ENCODE measurements at places on chromosomes 1 and 21. TPM values are rescaled to one million over a fixed set of nuclear protein-coding genes. Genes with fewer than 3 reads are reported as not detected.
A peak's percentile ranks its signal among the peaks of the same experiment; 100 is the strongest.

The IFI44L gene
- total RNA-seq: 4.8 TPM

The C2CD2 gene
- 11.9 TPM for total RNA-seq

The TGFBR3 gene
- total RNA-seq: 0.19 TPM

The ZNF678 gene
- total RNA-seq: 16.0 TPM

The AMY1C gene
- not detected for total RNA-seq

The COL8A2 gene
- 0.17 TPM for total RNA-seq

The PRR9 gene
- not detected for total RNA-seq

The ZNF496 gene
- 22.6 TPM for total RNA-seq

- no peak overlapping the region for H3K27ac ChIP-seq
- no peaks in the 10 kb centered on the region for H3K27me3 ChIP-seq
- no peak for DNase-seq
- no peaks in the 10 kb centered on the region for H3K36me3 ChIP-seq
Measured at GRCh38 chr1:59732214-59732955, 82.4 kb upstream of the HOOK1 start.

DNA sequence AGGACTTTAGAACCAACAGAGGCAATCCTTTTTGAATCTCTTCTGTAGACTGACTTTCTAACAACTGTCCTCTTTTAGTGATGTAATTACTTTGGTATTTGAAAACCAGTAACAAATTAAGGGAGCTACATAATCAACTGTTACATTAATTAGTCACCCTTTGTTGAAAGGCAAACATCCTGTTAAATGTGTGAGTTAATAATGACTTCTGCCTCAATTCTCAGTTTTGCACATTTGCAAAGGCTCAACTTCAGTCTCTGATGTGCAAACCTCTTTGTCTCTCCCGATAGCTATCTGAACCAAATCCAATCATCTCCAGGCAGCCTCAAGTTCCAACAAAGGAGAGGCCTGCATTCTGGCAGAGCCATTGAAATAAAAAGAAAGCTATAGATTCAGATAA is 135.4 kb upstream of the C8B start:
- H3K27ac ChIP-seq: no peak overlapping the region
- no peaks in the 10 kb centered on the region for H3K36me3 ChIP-seq
- no peak for DNase-seq
- no peak overlapping the region for H3K4me3 ChIP-seq
- no peaks in the 10 kb centered on the region for H3K27me3 ChIP-seq
- H3K4me1 ChIP-seq: no peaks in the 10 kb centered on the region

DNA sequence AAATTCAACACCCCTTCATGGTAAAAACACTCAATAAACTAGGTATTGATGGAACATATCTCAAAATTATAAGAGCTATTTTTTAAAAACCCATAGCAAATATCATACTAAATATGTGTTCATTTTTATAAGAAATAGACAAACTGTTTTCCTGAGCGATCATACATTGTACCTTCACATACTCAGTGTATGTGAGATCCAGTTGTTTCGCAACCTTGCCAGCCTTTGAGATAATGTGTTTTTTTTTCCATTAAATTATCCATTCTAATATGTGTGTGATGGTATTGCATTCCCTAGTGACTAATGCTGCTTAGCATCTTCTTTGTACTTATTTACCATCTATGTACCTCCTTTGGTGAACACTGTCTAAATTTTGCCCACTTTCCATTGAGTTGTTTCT is 47.1 kb downstream of the CFH start:
- no peak for DNase-seq
- no peak overlapping the region for H3K4me3 ChIP-seq
- no peaks in the 10 kb centered on the region for H3K27me3 ChIP-seq
- H3K4me1 ChIP-seq: no peaks in the 10 kb centered on the region
- no peak overlapping the region for H3K27ac ChIP-seq

GRCh38 chr1:180183426-180183825 is 28.8 kb downstream of the QSOX1 start:
- no peak for DNase-seq
- no peaks in the 10 kb centered on the region for H3K4me1 ChIP-seq
- no peak overlapping the region for H3K4me3 ChIP-seq
- no peaks in the 10 kb centered on the region for H3K27me3 ChIP-seq

- no peak overlapping the region for H3K27ac ChIP-seq
- no peaks in the 10 kb centered on the region for H3K27me3 ChIP-seq
- no peak for DNase-seq
- no peaks in the 10 kb centered on the region for H3K4me1 ChIP-seq
- H3K36me3 ChIP-seq: no peaks in the 10 kb centered on the region
Measured at GRCh38 chr1:112798292-112798691, 83.2 kb upstream of the PPM1J start.

DNA sequence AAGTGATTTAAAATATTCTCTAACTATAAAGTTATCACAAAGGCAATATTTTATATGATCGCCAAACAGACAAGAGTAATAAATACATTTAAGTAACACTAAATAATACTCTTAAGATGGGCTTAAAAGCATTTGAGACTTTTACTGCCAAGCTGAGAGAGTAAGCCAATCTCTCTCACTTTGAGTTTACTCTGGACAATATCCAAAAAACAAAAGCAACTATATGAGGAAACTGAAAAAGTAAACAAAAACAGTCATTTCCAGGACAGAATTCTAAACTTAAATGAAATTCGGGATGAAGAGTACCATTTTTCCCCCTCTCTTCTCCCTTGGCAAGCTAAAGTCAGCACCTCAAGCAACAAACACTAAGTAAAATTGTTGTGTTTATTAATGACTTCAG is 173.2 kb downstream of the COP1 start:
- H3K27me3 ChIP-seq: no peaks in the 10 kb centered on the region
- no peaks in the 10 kb centered on the region for H3K4me1 ChIP-seq
- no peak overlapping the region for H3K27ac ChIP-seq
- DNase-seq: no peak
- no peak overlapping the region for H3K4me3 ChIP-seq
- peaks cover 3% of the 10 kb centered on the region for H3K36me3 ChIP-seq

DNA sequence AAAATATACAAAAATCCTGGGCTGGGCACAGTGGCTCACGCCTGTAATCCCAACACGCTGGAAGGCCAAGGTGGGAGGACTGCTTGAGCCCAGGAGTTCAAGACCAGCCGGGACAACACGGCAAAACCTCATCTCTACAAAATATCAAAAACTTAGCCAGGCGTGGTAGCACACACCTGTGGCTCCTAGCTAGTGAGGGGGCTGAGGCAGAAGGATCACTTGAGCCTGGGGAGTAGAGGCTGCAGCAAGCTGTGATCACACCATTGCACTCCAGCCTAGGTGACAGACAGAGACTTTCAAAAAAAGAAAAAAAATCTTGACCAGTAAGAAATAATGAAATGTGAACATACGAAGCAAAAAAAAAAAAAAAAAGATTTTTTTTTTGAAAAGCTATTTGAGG is 52.1 kb downstream of the ARID4B start:
- H3K27me3 ChIP-seq: no peaks in the 10 kb centered on the region
- H3K4me1 ChIP-seq: peaks cover 38% of the 10 kb centered on the region
- DNase-seq: peak; percentile 22
- no peak overlapping the region for H3K4me3 ChIP-seq

DNA sequence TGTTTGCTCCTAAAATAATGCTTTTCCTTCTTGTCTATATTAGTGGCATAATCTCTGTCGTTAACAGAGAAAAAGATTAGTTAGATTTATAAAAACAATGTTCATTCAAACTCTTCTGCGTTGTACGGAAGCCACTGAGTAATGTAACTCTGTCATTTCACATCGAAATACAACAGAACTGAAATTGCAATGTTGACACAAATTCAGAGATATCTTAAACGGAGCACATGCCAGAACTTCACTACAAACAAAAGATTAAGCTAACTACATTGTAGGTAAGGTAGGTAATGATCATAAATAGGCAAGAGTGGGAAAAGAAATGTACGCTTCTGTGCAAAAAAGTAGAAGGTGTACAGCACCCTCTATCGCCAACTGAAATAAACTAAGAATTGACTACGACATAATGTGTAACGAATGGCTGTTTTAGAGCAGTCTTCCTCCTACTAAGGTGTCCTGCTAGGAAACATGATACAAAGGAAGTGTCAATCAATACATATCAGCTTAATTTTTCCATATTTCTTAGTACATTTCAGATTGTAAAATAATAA is 56.6 kb downstream of the PCNX2 start:
- no peaks in the 10 kb centered on the region for H3K36me3 ChIP-seq
- no peaks in the 10 kb centered on the region for H3K27me3 ChIP-seq
- no peak for DNase-seq
- no peak overlapping the region for H3K27ac ChIP-seq

- no peak overlapping the region for H3K27ac ChIP-seq
- peaks cover 16% of the 10 kb centered on the region for H3K4me1 ChIP-seq
- DNase-seq: no peak
- no peaks in the 10 kb centered on the region for H3K36me3 ChIP-seq
Measured at GRCh38 chr1:151508833-151509232, 2.4 kb upstream of the CGN start.

DNA sequence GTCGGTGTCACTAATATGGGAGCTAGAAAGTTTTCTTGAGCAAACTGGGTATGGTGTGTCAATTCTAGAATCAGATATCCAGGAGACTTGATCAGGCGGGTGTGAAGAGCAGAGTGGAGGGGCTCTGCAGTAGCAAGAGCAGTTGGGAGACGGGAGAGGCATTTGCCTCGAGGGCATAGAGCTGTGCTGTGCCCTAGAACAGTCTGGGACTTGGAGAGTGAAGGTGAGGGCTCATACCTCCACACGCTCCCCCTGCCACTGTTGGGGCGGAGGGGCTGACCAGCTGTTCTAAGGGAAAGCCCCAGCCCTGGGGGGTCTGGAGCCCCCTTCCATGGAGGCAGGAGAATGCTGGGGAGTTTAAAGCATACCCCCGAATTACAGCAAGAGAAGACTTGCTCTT is 33.8 kb downstream of the SIM2 start:
- H3K4me1 ChIP-seq: no peaks in the 10 kb centered on the region
- no peak overlapping the region for H3K4me3 ChIP-seq
- H3K36me3 ChIP-seq: no peaks in the 10 kb centered on the region
- H3K27ac ChIP-seq: no peak overlapping the region
- DNase-seq: no peak

DNA sequence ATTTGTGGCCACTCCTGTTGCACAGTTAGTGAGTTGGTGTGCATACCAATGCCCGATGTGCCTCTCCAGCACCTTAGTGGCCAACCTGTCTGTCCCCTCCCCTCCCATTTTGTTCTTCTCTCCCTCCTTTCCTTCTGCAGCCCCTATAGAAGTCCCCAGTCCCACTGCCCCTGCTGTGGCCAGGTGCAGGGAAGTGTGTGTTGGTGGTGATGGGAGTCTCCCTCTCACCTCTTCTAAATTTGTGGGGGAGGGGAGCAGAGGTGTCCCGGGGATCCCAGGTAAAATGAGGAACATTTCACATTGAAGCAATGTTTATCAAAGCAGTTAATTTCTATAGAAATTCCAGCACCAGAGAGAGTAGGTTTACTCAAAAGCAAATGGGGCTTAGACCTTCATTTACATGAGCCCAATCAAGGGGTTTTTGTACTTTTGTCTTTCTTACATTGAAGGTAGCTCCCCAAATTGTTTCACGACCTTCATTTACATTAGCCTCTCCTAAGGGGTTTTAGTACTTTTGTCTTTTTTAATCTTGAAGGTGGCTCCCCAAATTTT is 3.0 kb upstream of the C1orf21 start:
- peaks cover 30% of the 10 kb centered on the region for H3K27me3 ChIP-seq
- no peaks in the 10 kb centered on the region for H3K36me3 ChIP-seq
- DNase-seq: no peak
- H3K4me1 ChIP-seq: peaks cover 20% of the 10 kb centered on the region
- no peak overlapping the region for H3K27ac ChIP-seq
- H3K4me3 ChIP-seq: no peak overlapping the region

DNA sequence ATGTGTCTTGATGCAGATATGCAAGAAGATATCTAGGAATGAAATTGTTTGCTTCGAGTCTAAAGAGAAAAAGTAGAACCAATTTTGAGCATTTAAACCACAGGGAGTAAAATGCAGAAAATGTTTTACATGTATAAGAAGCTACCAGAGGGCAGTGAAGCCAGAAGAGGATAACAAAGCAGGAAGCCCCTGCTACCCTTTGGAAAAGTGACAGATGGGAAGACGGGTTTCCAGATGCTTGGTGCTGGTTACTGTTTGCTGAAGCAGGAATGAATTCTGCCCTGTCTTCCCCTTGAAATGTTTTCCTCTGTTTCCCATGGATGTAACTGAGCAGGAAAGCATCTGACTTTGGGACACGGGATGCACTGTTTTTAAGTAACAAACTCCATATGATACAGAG is 822.2 kb downstream of the MRPL39 start:
- no peaks in the 10 kb centered on the region for H3K36me3 ChIP-seq
- no peak overlapping the region for H3K27ac ChIP-seq
- DNase-seq: no peak

DNA sequence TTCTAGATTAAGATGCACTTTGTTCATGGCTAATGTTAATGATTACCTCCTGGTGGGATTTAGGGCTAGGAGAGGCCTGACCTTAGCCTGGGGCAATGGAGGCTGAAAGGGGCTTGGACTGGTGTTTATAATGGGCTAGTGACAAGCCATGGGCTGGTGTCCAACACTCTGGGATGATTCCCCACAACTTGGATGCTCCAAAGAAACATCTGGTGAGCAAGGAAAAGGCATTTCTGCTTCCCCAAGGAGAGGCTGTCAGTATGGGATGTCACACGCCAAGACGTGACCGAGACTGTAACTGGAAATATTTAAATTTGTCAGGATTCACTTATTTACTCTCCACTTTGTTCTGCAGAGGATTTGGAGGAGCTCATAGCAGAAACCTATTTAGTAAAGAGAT is 45.2 kb downstream of the PTPRU start:
- DNase-seq: no peak
- no peaks in the 10 kb centered on the region for H3K36me3 ChIP-seq
- H3K4me3 ChIP-seq: no peak overlapping the region

- no peaks in the 10 kb centered on the region for H3K27me3 ChIP-seq
- H3K4me1 ChIP-seq: peaks cover 72% of the 10 kb centered on the region
- peaks cover 4% of the 10 kb centered on the region for H3K36me3 ChIP-seq
- H3K27ac ChIP-seq: no peak overlapping the region
- DNase-seq: no peak
Measured at GRCh38 chr1:175178056-175178455, 14.5 kb downstream of the KIAA0040 start.

GRCh38 chr1:44821240-44821715 is 13.0 kb downstream of the BTBD19 start:
- no peak for DNase-seq
- no peaks in the 10 kb centered on the region for H3K36me3 ChIP-seq
- no peaks in the 10 kb centered on the region for H3K27me3 ChIP-seq
- H3K27ac ChIP-seq: no peak overlapping the region
- peaks cover 13% of the 10 kb centered on the region for H3K4me1 ChIP-seq

DNA sequence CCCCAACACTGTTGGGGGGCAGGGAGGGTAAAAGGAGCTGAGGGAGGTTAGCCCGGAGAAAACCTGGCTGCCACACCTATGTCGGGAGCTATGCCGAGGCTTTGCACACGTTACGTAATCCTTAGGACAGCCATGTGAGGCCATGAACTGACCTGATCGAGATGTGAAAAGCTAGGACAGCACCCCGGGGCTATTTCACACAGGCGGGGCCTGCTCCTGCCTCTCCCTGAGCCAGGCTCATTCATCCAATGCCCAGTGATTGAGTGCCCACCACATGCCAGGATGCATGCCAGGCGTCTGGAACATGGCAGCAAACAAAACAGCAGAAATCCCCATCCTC is 30.2 kb downstream of the LDLRAP1 start:
- no peak overlapping the region for H3K27ac ChIP-seq
- no peak overlapping the region for H3K4me3 ChIP-seq
- H3K4me1 ChIP-seq: no peaks in the 10 kb centered on the region
- DNase-seq: no peak
- peaks cover 9% of the 10 kb centered on the region for H3K27me3 ChIP-seq

- no peak overlapping the region for H3K4me3 ChIP-seq
- H3K4me1 ChIP-seq: no peaks in the 10 kb centered on the region
- H3K27me3 ChIP-seq: no peaks in the 10 kb centered on the region
- H3K27ac ChIP-seq: no peak overlapping the region
Measured at GRCh38 chr1:3566951-3567804, 44.1 kb downstream of the MEGF6 start.

All from B cell (primary cell).